NCI-H1417 (cell line): ENCODE measurements at places on chromosomes 4 and X.

DNA sequence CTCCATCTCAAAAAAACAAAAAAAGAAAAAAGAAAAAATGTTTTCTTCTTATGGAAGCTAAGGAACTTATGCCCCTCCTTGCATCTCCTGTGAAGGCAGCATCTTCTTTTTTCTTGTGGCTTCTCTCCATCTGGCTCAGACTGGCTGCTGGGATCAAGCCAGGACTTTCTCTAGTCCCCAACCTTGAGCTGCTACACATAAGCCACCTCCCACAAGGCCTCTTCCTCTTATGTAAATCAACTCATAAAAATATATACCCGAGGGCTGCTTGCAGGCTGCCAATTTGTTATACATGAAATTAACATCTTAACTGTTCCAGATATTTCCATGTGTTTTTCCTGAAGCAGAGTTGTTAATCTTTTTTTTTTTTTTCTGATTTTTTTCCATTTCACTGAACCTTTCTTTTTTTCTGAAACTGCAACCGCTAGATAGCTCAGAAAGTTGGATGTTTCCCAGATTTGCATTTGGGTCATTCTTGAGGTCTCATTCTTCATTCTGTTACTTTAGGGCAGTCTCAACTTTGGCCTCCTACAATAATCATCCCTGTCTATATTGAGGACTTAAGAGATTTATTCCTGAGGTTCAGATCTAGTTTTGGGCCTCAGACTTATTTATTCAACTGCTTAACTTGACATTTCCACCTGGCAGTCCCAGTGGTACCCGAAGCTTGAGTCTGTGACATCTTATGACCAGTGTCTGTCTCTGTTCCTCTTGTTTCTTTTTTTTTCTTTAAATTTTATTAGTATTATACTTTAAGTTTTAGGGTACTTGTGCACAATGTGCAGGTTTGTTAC is 10.3 kb downstream of the SNX25 start:
- no peak for DNase-seq

- no peak for DNase-seq
Observed at GRCh38 chr4:173214661-173215060, 46.0 kb downstream of the GALNT7 start.

- DNase-seq: no peak
Observed at GRCh38 chr4:186584912-186585311, 29.5 kb upstream of the MTNR1A start.

DNA sequence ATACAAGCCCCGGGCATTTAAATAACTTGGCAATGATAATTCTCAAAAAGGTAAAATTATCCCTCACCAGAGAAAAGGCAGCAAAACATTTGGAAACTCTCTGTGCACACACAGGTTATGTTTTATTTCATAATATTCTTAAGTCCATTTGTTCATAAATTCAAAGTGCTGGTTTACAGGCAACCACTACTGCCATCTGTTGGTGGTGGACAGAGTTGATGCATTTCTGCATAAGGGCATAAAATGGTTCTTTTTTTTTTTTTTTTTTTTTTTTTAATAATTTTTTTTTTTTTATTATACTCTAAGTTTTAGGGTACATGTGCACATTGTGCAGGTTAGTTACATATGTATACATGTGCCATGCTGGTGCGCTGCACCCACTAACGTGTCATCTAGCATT is 31.5 kb upstream of the IL21 start:
- peak; percentile 22 for DNase-seq

GRCh38 chr4:106495476-106495875 is 126.9 kb upstream of the GIMD1 start:
- no peak for DNase-seq

DNA sequence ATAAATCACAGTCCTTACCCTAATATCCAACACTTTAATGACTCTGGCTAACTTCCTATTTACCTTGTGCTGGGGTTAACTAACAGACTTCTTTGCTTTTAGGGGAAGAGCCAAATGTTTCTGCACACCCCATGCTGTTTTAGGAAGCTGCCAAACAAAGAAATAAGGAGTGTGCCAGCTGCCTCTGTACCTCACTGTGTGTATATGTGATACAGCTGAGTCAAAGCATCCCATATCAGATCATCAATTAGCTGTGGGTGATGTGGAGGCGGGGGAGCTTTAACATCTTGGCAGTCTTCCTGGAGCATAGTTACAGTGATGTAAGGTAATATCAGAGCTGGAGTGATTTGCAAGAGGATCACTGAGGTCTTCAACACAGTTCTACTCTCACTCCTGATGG is 95.4 kb downstream of the COL25A1 start:
- no peak for DNase-seq

DNA sequence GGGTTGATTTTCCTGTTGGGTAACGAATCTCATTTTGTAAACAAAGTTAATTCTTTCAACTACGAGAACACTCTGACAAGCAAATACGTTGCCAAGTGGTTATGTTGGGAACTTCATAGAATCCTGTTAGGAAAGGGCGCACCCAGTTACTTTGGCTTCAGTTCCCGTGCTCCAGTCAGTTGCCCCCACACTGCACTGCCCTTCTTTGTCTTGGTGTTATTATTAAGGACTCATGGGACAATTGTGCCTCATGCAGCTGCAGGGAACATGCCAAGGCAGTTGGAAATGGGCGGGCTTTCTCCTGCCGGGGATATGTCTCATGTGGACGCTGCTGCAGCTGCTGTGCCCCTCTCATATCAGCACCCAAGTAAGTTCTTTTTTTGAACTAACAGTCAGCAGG is 28.9 kb downstream of the OFD1 start:
- DNase-seq: no peak

DNA sequence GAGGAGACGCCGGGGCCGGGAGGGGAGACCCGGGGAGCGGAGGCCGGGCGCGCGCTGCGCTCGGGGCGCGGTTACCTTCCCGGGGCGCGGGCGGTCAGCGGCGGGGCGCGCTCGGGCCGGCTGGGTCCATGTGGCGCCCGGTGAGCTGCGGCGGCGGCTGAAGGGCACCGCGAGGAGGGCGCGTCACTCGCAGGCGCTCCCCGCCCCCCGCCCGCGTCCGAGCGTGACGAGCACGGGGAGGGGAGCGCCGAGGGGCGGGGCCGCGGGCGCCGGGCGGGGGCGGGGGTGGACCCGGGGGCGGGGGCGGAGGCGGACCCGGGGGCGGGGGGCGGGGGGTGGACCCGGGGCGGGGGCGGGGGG is at the start of gene CPLX1:
CPLX1 (minus strand) TSS at position 159 of the 360 bp plus-strand sequence. CDS start 1,607 bp downstream, outside the sequence.
- DNase-seq: peak; percentile 72

GRCh38 chr4:1014291-1015167 is 3.1 kb downstream of the FGFRL1 start:
- DNase-seq: no peak

DNA sequence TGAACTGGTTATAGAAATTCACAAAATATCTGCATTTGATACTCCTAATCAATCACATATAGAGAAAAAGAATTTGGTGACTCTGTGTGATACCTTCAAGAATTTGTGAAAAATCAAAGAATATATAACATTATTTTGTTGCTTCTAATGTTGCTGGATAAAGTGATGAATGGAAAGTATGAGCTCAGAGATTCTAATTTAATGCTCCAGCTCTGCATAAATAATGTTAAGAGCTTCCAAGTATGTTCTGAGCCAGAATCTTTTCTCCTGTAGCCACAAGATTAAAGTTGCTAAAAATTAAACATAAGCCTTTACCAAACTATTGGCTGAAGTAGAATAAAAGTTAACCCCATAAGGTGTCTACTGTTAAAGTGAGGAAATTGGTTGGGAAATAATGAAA is 294.7 kb upstream of the CT83 start:
- DNase-seq: no peak

GRCh38 chr4:147463065-147463464 is 17.8 kb upstream of the EDNRA start:
- no peak for DNase-seq

DNA sequence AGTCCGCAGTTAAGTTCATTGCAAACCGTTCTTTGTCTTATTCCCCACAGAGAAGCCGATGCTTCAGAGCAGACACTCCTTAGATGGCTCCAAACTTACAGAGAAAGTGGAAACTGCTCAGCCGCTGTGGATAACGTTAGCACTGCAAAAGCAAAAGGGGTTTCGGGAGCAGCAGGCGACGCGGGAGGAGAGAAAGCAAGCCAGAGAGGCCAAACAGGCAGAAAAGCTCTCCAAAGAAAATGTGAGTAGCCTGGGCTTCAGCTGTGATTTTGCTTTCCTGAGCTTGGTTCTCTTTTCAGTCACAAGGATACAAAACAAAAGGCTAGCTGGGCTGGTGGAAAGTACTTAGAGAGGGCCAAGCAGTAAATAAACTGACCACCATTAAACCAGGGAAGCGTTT is 64.0 kb downstream of the AASDH start:
- DNase-seq: no peak

GRCh38 chr4:26489101-26489985 is 941 bp downstream of the CCKAR start:
- DNase-seq: no peak

DNA sequence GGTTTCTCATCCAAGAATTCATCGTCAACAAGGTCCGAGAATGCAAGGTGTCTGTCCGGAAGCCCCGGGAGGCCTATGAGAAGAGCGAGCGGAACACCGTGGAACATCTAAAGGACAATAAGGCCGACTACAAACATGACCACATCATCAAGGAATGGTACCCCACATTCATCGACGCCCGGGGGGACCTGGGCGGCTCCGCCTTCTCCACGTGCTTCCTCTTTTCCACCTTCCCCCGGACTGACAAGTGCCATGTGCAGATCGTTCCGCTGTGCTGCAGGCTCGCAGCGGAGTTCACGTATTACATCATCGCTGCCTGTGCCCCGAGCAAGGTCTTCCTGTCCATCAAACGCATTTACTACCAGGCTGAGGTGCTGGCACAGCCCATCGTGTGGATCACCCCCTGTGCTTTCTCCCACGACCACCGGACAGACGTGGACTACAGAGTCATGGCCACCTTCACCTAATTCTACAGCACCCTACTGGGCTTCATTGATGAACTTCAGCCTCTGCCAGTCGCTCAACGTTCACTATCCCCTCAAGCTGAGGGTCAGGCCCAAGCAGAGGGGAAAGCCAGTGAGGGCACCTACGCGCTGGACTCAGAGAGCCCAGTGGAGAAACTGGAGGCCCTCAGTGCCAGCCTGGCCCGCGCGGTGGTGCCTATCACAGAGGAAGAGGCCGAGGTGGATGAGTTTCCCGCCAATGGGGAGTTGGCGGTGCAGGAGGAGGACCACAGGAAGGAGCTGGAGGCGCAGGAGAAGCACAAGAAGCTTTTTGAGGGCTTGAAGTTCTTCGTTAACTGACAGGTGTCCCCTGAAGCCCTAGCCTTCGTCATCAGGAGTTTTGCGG is 125.9 kb upstream of the PABPC4L start:
- no peak for DNase-seq

DNA sequence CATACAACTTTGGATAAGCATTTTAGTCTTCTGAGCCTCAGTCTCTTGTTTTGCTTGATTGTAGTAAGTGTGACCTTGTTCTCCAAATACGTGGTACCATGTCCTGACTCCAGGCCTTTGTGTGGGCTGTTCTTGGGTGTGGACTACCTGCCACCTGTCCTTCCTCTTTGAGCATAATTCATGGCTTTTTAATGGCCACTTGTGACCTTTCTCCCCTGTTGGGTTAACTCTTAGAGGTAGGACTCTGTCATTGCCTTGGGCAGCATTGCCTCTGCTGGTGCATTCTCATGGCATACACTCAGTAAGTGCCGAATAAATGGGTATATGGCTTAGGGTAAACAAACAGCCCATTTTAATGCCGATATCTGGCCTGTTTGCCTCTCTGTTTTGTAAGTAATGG is 3.0 kb downstream of the NSD2 start:
- peak; percentile 15 for DNase-seq

DNA sequence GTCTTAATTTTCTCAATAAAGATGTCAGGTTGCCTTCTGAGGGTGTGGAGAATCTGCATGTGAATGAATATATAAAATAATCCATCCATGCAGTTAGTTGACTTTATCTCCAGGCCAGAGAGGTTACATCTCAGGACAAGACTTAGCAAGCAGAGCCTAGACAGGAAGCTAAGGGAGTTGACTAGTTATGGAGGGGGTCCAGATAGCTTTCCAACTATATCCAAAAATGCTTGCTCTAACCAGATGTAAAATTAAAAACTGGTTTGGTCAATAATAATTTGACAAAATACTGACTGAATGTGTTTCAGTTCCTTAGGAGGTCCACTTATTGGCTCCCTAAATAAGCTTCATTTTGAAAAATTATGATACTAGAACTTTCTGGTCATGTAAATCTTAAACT is 101.4 kb downstream of the PAPSS1 start:
- no peak for DNase-seq

- DNase-seq: no peak
Observed at GRCh38 chr4:123676071-123676889, 279.7 kb downstream of the SPRY1 start.

GRCh38 chr4:145938618-145939440 is at the start of gene ZNF827:
Gene ZNF827 (minus strand): TSS chr4:145938823. CDS start chr4:145938407, 416 bp downstream.
- peak; percentile 75 for DNase-seq

- DNase-seq: no peak
Observed at GRCh38 chr4:83232082-83232481, 52.5 kb downstream of the COQ2 start.

DNA sequence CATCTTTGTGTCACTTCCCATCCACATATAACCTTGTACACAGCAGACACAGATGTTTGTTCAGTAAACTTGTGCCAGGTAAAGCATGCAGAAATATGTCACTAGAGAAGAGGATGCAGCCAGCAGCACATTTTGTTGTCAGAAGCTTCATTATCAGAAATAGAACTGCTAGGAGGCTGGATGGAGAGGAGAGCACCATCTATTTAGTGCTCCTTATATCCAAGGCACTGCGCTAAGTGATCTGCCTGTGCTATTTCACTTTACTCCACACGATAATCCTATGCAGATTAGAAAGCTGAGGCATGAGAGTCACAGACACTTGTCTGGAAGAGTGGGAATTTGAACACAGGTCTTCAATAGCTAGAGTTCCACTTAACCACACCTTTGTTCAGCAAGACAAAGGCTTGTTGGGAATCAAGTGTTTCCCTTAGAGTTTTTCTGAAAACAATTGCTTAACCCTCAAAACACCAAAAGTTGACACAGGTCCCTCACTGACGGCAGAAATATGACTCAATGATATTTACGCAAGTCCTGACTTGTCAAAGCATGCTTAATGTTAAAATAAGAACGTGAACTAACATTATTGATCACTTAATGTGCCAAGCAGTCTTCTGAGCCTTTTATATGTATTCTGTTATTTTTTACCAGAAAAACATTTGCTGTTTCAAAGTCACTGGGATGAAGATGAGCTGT is 1.2 kb upstream of the QDPR start:
- no peak for DNase-seq

DNA sequence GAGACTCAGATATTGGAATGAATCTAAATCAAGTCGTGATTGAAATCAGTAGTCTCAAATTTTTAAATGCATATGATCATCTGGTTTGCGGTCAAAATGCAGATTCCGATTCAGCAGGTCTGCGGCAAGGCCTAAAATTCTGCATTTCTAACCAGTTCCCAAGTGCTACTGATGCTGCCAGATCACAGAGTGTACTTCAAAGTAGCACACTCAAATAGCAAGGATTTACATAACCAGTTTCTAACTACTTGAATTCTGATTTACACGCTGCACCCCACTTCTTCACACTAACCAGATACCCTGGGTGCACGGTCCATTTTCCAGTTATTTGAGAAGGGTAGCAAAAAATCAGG is 752 bp downstream of the MBTPS2 start:
- peak; percentile 40 for DNase-seq

GRCh38 chrX:154010330-154011087 is 9.2 kb downstream of the IRAK1 start:
- no peak for DNase-seq
